ENCODE measurements at places on chromosomes 7 and 10.

- DNase-seq, result no peak
Measured at GRCh38 chr7:39565538-39565937, 666 bp upstream of the YAE1 start.

- no peak for DNase-seq
Measured at GRCh38 chr7:27398851-27399250, 156.2 kb downstream of the EVX1 start.

DNA sequence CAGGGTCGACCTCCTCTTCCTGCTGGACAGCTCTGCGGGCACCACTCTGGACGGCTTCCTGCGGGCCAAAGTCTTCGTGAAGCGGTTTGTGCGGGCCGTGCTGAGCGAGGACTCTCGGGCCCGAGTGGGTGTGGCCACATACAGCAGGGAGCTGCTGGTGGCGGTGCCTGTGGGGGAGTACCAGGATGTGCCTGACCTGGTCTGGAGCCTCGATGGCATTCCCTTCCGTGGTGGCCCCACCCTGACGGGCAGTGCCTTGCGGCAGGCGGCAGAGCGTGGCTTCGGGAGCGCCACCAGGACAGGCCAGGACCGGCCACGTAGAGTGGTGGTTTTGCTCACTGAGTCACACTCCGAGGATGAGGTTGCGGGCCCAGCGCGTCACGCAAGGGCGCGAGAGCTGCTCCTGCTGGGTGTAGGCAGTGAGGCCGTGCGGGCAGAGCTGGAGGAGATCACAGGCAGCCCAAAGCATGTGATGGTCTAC is 46.9 kb downstream of the VWA2 start:
- no peak for DNase-seq

DNA sequence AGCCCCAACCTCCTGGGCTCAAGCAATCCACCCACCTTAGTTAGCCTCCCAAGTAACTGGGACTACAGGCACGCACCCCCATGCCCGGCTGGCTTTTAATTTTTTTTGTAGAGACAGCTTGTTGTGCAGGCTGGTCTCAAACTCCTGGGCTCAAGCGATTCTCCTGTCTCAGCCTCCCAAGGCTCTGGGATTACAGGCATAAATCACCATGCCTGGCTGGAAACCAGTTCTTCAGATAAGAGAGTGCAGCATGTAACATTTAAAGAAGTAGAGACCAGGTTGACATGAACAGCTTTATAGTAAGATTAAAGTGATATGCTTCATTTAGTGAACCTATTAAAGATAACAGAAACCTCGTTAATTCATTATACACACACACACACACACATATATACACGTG is 167.9 kb upstream of the KAT6B start:
- DNase-seq, result no peak

- no peak for DNase-seq
Measured at GRCh38 chr10:72009425-72010081, 45.4 kb downstream of the CHST3 start.

GRCh38 chr7:86949779-86950260 is 109.6 kb downstream of the ELAPOR2 start:
- DNase-seq, result no peak
